ENCODE measurements at places on chromosomes 11 and 22. TPM values are rescaled to one million over a fixed set of nuclear protein-coding genes. Genes with fewer than 3 reads are reported as not detected.

The ASRGL1 gene
- 2.3 TPM for polyA plus RNA-seq

The RCOR2 gene
- 12.0 TPM for polyA plus RNA-seq

The CCDC15 gene
- polyA plus RNA-seq, result 7.4 TPM

The TRIM77 gene
- polyA plus RNA-seq, result not detected

The DNAJB7 gene
- polyA plus RNA-seq, result 0.70 TPM
